ENCODE measurements at places on chromosomes 16 and 17.
A peak's percentile ranks its signal among the peaks of the same experiment; 100 is the strongest.

- DNase-seq: no peak
Observed at GRCh38 chr17:49180303-49180702, 30.1 kb downstream of the GNGT2 start.

- DNase-seq: no peak
Observed at GRCh38 chr16:31327646-31328225, 27.2 kb upstream of the ITGAX start.

GRCh38 chr16:78395035-78395434 lies 295.6 kb downstream of the WWOX start:
- DNase-seq: peak; percentile 78

DNA sequence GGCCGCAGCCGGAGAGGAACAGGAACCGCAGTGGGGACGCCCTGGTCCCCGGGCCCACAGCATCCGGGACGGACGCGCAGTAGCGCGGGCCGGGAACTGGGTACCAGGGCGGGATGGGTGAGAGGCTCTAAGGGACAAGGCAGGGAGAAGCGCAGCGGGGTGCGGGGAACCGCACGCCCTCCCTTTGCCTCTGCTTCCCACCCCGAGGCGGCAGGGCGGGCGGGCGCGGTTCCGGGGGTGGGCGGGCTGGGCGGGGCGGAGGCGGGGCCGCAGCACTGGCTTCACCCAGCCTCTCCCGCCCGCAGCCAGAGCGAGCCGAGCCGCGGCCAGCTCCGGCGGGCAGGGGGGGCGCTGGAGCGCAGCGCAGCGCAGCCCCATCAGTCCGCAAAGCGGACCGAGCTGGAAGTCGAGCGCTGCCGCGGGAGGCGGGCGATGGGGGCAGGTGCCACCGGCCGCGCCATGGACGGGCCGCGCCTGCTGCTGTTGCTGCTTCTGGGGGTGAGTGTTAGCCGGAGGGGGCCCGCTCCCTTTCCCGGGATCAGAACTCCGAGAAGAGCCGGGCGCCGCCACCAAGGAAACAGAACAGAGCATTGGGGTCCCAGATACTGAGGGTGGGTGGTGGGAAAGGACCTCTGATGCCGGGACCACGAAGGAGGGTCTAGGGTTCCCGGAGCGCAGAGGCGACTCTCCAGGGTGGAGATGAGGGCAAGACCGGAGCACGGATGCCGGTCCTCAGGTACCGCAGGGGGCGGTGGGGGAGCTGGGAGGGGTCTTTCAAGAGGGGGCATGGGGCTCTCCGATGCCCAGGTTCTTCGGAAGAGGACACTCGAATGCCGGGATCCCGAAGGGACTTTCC lies at the start of gene NGFR:
Gene NGFR, plus strand, starts transcription at position 308 of the 856 bp plus-strand sequence. Its CDS starts 125 bp downstream, at position 433.
- no peak for DNase-seq

DNA sequence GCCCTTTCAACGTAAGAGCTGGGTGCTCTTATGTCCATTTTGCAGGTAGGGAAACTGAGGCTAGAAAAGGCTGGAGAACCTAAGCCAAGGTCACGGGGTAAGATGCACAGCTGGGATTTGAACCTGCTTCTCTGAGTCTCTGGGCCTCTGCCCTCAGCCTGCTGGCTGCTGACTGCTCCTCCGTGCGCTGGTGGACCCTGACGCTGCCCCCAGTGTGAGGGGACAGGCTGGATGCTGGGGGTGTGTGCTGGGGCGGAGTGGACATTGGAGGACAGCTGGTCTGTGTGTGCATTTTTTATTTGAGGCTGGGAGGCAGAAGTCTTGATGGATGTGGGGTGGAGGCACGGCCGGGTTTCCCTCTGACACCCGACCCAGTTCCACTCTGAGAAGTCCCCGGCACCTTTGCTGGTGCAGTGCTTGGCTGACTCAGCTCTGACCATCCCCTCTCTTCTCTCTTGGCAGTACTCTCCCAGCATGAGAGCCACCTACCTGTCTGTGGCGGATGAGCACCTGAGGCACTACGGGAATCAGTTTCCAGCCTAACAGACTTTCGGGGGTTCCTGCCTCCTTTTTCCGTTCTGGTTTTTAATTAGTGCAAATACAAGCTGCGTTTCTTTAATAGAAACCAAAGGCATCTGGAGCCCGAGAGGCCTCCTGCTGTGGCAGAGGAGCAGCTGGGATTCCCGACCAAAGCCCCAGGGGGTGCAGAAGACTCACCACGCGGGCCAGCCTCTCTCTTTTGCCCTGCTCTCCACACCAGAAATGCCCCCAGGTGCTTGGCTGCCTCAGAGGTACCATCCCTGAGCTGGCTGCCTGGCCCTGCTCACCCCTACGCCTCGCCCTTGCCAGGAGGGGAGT lies 14.1 kb upstream of the DNAI2 start:
- no peak for DNase-seq

DNA sequence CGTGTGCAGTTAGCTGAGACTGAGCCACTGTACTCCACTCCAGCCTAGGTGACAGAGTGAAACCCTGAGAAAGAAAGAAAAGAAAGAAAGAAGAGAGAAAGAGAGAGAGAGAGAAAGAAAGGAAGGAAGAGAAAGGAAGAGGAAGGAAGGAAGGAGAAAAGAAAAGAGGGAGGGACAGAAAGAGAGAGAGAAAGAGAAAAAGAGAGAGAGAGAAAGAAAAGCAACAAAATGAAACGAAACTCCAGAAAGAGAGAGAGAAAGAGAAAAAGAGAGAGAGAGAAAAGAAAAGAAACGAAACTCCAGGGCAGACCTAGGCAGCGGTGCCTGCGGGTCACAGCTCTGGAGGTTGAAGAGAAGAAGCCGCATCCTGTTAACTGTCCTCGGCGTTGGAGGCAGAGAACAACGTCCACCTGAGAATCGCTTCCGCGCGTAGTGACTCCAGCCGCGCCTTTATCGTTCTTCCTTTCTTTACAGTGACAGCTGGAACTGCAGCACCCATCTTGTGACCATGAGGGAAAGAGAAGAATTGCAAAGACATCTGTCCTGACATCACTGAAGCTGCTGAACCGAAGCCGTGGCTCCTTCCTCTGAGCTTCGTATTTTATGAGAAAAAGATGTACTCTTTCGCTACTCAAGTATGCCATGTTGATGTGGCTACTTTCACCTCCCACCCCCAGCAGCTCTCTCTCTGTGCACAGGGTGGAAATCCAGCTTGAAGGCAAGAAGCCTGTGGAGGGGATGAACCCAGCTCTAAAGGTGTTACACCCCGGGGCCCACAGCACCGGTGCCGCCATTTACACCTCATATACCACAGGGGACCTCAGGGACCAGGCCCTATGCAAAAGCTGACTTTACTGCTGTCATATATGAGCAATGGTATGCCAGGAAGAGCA lies 56.9 kb upstream of the DOC2B start:
- no peak for DNase-seq

DNA sequence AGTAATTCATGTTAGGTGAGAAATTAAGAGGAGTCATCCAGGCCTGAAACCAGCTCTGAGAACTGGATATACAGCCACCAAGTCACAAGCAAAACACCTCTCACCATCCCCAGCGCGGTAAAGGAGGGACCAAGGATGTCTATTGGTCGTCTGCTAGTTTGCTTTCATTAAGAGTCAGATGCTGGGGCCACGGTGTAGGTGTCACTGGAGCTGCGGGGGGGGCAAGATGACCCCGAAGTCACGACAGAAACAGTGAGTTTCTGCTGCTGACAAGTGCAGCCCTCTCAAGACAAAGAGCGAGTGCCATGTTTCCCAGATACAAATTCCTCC lies 790 bp downstream of the NCBP3 start:
- DNase-seq: no peak

- no peak for DNase-seq
Observed at GRCh38 chr17:21353326-21354010, 22.7 kb upstream of the KCNJ12 start.

DNA sequence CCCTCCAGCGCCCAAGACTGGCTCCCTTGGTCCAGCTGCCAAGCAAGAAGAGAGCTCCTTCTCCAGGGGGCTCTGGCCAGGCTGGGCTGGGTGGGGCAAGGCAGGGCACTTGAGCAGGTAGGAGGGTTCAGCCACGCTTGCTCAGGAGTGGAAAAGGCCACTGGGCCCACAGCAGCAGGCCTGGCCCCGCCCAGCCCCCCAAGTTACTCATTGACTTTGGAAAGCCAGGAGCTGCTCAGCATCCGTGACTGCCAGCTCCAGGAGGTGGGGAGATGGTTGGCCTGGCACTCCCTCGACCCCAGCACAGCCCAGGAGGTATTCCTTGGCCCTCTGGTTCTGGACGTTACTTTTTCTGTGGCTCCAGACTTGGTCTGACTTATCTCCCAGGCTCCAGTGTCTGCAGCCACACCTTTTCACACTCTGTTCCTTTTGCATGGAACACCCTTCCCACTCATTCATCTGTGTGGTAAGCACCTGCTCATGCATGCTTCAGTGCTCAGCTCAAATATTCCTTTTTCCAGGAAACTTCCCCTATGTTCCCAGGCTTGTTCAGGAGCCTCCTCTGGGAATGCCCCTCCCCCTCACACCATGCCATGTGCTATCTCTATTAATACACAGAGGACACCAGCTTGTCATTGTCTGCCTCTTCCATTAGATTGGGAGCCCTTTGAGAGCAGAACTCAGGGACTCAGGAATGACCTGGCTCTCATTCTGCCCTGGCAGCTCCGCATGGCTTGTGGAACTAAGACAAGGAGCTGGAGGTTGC lies at the start of gene CDH16:
Gene CDH16, minus strand, starts transcription at position 83 of the 766 bp plus-strand sequence. CDS start 820 bp downstream, outside the sequence.
- DNase-seq: no peak

DNA sequence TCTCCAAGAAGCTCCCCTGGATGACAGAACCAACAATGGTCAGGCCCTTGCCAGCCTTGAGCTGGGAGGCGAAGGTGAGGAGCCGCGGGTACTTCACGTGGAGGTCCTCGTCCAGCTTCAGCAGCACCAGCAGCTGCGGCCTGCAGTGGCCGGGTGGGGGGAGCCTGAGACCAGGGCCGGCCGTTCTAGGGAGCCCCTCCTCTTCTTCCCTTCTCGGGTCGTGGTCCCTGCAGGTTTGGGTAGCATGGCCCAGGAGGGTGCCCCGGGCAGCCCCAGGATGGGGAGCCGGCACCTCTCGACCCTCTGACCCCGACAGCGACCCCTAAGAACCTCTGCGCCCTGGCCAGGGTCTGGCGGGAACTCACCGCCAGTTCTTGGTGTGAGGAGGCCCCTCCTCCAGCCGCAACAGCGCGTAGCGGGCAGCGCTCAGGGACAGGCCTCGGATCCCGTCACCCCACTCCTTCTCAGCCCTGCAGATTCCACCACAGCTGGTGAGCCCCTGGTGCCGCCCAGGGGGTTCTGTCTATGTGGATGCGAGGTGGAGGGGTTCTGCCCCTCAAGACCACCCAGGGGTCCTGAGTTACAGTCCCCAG lies 3.1 kb upstream of the LCAT start:
- no peak for DNase-seq

GRCh38 chr17:13869331-13869940 lies 199.9 kb upstream of the COX10 start:
- DNase-seq: no peak

DNA sequence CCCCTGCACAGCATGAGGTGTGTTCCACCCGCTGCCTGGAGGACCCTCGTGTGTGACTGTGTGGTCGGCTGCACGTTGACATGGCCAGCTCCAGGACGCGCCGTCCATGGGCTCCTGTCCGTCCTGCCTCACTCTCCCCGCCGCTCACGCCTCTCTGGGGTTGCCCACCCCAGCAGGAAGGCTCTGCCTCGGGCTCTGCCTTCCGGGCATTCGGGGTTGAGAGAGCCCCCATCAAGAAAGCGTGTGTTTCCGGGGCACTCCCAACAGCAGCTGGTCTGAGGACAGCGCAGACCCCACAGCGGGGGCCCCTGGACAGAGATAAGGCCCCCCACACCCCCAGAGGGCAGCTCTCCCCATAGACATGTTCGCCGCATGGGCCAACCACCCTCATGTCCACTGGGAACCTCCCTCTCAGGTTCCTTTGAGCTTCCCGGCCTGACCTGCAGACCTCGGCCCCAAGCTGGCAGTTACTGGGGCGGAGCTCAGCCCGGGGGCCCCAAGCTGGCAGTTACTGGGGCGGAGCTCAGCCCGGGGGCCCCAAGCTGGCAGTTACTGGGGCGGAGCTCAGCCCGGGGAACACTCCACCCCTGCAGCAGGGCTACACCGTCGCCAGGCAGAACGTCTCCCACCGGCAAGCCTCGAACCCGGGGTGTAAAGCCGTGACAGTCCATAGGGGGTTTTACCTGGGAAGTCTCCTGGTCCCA lies 8.4 kb upstream of the PIEZO1 start:
- DNase-seq: no peak

- DNase-seq: no peak
Observed at GRCh38 chr17:17849147-17849820, 12.5 kb upstream of the SREBF1 start.

- DNase-seq: no peak
Observed at GRCh38 chr16:102060-102855, 24.2 kb downstream of the MPG start.

DNA sequence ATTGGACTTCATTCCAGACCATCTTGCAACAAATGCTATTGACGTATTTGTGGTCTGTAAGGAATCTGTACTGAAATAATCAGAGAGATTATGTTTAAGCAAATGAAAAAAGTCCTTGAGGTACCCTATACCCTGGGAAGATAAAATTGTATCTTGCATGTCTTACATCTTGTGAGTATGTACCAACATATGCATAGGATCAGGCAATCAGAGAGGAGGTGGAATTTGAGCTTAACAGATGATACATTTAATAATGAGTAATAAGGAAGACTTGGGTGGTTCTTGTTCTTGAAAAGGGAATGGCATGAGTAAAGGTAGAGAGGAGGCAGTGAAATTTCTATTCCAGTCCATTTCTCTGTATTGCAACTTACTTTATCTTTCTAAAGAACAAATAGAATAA lies 10.6 kb downstream of the MOSMO start:
- DNase-seq: no peak

DNA sequence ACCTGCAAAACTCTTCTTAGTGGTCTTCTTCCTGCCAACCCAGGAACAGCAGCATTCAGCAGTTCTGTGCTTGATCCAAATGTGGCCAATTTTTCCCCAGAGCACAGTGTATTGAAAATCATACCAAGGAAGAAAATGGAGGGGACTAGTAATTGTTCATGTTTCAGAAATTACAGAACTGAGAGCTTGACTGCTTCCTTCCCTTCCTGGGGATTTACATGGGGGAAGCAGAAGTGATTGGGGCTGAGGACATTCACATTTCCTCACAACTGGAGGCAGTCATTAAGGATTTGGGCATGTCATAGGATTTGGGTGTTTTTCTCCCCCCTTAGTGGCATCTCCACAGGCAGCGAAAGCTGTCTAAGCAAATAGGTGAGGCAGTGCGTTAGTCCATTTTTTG lies 19.7 kb downstream of the CIITA start:
- no peak for DNase-seq

- DNase-seq: no peak
Observed at GRCh38 chr17:69853541-69854224, 221.3 kb upstream of the KCNJ16 start.

DNA sequence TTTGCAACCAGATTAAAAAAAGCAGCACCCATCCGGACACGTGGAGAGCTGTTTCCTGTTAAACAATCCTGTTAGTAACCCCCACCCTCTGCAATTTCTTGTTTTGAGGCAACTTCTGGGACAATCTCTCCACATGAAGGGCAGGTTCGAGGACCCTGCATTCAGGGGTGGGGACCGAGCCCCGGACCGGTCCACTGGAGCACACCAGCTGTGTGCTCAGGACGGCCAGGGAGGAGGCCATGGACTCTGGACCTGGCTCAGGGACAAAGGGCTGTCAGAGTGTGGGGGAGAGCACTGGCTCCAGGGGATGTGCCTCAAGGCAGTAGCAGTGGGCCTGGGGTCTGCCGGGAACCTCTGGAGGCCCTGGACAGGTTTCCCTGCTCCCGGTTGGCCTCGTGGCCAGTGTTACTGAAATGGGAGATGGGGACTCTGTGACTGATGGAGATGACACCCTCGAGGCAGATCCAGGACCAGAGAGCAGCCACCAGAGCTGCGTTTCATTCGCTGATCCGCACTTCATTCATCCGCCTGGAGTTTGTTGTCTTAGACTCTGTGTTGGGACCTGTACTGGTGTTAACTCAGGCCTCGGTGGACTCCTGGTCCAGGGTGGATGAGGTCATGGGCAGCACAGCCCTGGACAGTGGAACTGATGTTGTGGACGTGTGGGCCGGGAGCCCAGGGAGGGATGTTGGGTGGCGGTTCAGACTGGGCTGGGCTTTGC lies 2.9 kb upstream of the CPNE7 start:
- no peak for DNase-seq
